ENCODE measurements at places on chromosomes 4 and X. TPM values are rescaled to one million over a fixed set of nuclear protein-coding genes. Genes with fewer than 3 reads are reported as not detected.

RASL11B gene
- total RNA-seq, result 3.6 TPM

COX7B gene
- 410 TPM for total RNA-seq

HS3ST1 gene
- 2.5 TPM for total RNA-seq

EXOC1L gene
- total RNA-seq, result not detected

HTRA3 gene
- total RNA-seq, result 0.80 TPM

MAGEB10 gene
- not detected for total RNA-seq

S100G gene
- not detected for total RNA-seq

All from epithelial cell of proximal tubule (primary cell).